ENCODE measurements at places on chromosomes 11 and 22. TPM values are rescaled to one million over a fixed set of nuclear protein-coding genes. Genes with fewer than 3 reads are reported as not detected.
A peak's percentile ranks its signal among the peaks of the same experiment; 100 is the strongest.

Gene ANO5
- total RNA-seq = 7.3 TPM

Gene MPPED2
- total RNA-seq = 7.5 TPM

Gene ESAM
- total RNA-seq = 2.0 TPM

Gene PRG2
- total RNA-seq = not detected

- peak; percentile 71 for DNase-seq
- no peak overlapping the region for H3K4me3 ChIP-seq
- H3K4me1 ChIP-seq = peaks cover 22% of the 10 kb centered on the region
These were observed 3.8 kb downstream of the APOL3 start for GRCh38 chr22:36156515-36157419.

DNA sequence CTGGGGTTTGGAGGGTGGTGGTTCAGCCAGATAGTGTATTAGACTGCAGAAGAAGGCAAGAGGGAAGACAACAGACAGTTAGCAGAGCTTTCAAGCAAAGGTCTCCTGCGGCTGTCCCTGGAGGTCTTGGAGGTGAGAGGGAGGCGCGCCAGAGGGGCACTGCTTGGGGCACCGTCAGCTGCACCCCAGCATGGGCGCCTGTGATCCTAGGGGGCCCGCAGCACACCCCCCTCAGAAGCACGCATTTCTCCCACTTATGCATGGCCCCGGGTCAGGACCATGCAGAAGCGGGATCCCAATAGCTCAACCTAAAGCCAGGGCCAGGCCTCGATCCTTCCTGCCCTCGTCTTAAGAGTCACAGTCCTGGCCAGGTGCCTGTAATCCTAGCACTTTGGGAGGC, 26.5 kb downstream of the FGF4 start:
- H3K36me3 ChIP-seq = no peaks in the 10 kb centered on the region
- H3K27ac ChIP-seq = no peak overlapping the region
- H3K4me1 ChIP-seq = no peaks in the 10 kb centered on the region
- H3K27me3 ChIP-seq = no peaks in the 10 kb centered on the region
- no peak overlapping the region for H3K4me3 ChIP-seq

GRCh38 chr11:6526411-6527135, 29.5 kb downstream of the DNHD1 start:
- no peaks in the 10 kb centered on the region for H3K27me3 ChIP-seq
- no peak for DNase-seq
- no peak overlapping the region for H3K27ac ChIP-seq
- H3K4me3 ChIP-seq = no peak overlapping the region
- no peaks in the 10 kb centered on the region for H3K36me3 ChIP-seq

Gene DDX25
- 0.80 TPM for total RNA-seq

DNA sequence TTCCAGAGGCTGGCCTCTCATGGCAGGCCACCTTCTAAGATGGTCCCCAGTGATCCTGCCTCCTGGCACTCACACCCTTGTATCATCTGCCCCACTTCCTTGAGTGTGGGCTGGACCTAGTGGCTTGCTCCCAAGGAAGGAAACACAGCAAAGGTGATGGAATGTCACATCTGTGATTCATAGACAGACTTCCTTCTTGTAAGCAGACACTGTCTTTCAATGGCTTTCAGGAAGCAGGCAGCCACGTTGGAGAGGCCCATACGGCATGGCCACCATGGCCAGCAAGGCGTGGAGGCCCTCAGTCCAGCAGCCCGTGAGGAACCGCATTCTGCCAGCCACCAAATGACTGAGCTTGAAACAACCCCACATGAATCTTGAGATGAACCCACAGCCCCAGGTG, 11.3 kb downstream of the LMO1 start:
- H3K27me3 ChIP-seq = no peaks in the 10 kb centered on the region
- H3K4me1 ChIP-seq = no peaks in the 10 kb centered on the region
- H3K27ac ChIP-seq = no peak overlapping the region
- no peak overlapping the region for H3K4me3 ChIP-seq

- H3K27me3 ChIP-seq = no peaks in the 10 kb centered on the region
- no peak overlapping the region for H3K27ac ChIP-seq
- no peak overlapping the region for H3K4me3 ChIP-seq
- no peaks in the 10 kb centered on the region for H3K4me1 ChIP-seq
- no peak for DNase-seq
These were observed 19.7 kb downstream of the ARFGAP2 start for GRCh38 chr11:47156951-47157350.

Gene MRPL17
- total RNA-seq = 71.9 TPM

- H3K27ac ChIP-seq = peak within 1 kb of the TSS; percentile 45
- peak within 1 kb of the TSS; percentile 84 for H3K4me3 ChIP-seq
- H3K27me3 ChIP-seq = peaks cover 39% of the 10 kb centered on the region
- H3K36me3 ChIP-seq = no peaks in the 10 kb centered on the region
- H3K4me1 ChIP-seq = no peaks in the 10 kb centered on the region
These were observed at the start of gene CD44 for GRCh38 chr11:35138943-35139721. CD44 (plus strand) TSS chr11:35139171; CDS start chr11:35139304, 133 bp downstream.

- no peak for DNase-seq
- no peaks in the 10 kb centered on the region for H3K27me3 ChIP-seq
- no peaks in the 10 kb centered on the region for H3K36me3 ChIP-seq
- no peak overlapping the region for H3K4me3 ChIP-seq
- peaks cover 15% of the 10 kb centered on the region for H3K4me1 ChIP-seq
These were observed 11.9 kb downstream of the LARGE1 start for GRCh38 chr22:33908171-33909074.

Gene ACTN3
- total RNA-seq = not detected

Gene OR51E1
- total RNA-seq = 1.2 TPM

Gene APOC3
- total RNA-seq = 2,825 TPM

GRCh38 chr22:50416996-50417395, 57.8 kb downstream of the SBF1 start:
- peaks cover 3% of the 10 kb centered on the region for H3K36me3 ChIP-seq
- H3K27ac ChIP-seq = no peak overlapping the region
- no peaks in the 10 kb centered on the region for H3K4me1 ChIP-seq
- no peak for DNase-seq
- no peak overlapping the region for H3K4me3 ChIP-seq
- H3K27me3 ChIP-seq = no peaks in the 10 kb centered on the region

DNA sequence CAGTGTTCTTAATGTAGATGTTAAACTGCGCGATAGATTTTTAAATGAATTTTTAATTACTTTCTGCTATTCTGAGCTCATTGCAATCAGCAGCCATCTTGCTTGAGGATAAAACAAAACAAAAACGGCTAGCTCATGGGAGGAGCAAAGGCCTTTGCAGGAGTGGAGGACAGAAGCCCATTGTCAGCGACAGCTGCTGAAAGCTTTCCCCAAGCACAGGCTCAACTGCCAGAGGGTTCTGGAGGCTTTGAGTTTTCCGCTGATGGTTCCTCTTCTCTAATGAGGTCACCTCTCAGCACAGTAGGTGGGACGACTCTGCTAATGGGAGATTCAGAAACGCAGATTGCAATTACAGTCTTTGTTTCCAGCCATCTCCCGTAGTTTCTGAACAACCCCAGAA, 167.1 kb upstream of the TTC12 start:
- H3K36me3 ChIP-seq = no peaks in the 10 kb centered on the region
- no peak for DNase-seq
- no peak overlapping the region for H3K27ac ChIP-seq
- H3K4me1 ChIP-seq = no peaks in the 10 kb centered on the region

Gene OR8G1
- not detected for total RNA-seq

DNA sequence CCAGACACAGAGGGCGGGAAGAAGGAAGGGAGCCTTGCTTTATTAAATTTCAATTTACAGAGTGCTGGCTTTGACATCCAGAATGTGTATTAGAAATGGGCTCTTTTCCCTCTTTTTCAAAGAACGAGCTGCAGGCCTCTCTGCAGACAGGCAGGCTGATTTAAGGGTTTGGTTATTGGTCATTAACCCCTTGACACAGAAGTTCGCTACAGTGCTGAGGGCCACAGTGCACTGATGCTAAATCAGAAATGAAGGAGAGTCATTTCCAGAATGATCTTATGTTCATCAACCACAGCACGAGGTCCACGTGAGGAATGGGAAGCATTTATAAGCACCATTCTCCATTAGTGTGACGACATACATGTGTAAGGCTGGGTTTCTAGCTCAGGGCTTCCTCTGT, 51.8 kb downstream of the CSNK2A3 start:
- no peaks in the 10 kb centered on the region for H3K27me3 ChIP-seq
- H3K4me3 ChIP-seq = no peak overlapping the region
- no peak for DNase-seq
- no peaks in the 10 kb centered on the region for H3K4me1 ChIP-seq
- H3K36me3 ChIP-seq = no peaks in the 10 kb centered on the region

- no peak overlapping the region for H3K4me3 ChIP-seq
- H3K27me3 ChIP-seq = no peaks in the 10 kb centered on the region
- DNase-seq = no peak
- no peak overlapping the region for H3K27ac ChIP-seq
- H3K4me1 ChIP-seq = peaks cover 8% of the 10 kb centered on the region
- no peaks in the 10 kb centered on the region for H3K36me3 ChIP-seq
These were observed 3.0 kb downstream of the CENATAC start for GRCh38 chr11:119000906-119001305.

Gene PES1
- total RNA-seq = 42.4 TPM

Gene SF3A1
- total RNA-seq = 45.8 TPM

DNA sequence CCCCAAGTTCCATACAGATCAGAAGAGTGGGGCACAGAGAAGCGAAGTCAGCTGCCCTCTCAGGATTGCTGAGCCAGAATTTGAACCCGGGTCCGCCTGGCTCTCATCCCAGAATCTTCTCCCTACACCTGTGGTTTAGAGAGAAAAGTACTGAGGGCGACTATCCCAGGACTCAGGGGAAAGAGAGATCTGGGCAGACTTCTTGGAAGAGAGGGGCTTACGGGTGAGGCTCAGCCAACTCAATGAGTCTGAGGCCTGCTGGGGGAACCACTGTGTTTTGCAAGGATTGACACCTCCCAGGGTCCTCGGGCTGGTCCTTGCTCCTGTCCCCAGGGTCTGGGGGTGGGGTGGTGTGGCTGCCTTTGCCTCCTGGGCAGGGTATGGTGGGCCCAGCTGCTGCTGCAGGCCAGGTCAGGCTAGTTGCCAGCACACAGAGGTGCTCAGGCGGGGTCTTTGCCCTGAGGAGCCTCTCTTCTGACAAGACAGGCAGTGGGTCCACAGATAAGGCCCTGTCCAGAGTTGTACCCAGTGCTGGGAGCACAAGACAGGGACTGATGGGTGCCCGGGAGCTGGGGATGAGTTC, 1.2 kb downstream of the CAPN5 start:
- H3K4me1 ChIP-seq = peaks cover 47% of the 10 kb centered on the region
- H3K36me3 ChIP-seq = no peaks in the 10 kb centered on the region
- H3K27me3 ChIP-seq = no peaks in the 10 kb centered on the region

Gene TNRC6B
- 25.8 TPM for total RNA-seq

Gene AIFM3
- 1.3 TPM for total RNA-seq

GRCh38 chr11:92136797-92137196, 87.8 kb upstream of the FAT3 start:
- H3K4me1 ChIP-seq = no peaks in the 10 kb centered on the region
- peak; percentile 13 for DNase-seq
- H3K27ac ChIP-seq = no peak overlapping the region
- no peaks in the 10 kb centered on the region for H3K27me3 ChIP-seq

- H3K4me1 ChIP-seq = peaks cover 10% of the 10 kb centered on the region
- H3K27ac ChIP-seq = peak overlapping the region; percentile 56
These were observed 723 bp downstream of the FOXRED2 start for GRCh38 chr22:36505998-36506635.

Gene MMP3
- 2.8 TPM for total RNA-seq
